CD4-positive, alpha-beta T cell treated with Interleukin-4 for 1 hour (primary cell): ENCODE measurements at places on chromosomes 3 and 15.

DNA sequence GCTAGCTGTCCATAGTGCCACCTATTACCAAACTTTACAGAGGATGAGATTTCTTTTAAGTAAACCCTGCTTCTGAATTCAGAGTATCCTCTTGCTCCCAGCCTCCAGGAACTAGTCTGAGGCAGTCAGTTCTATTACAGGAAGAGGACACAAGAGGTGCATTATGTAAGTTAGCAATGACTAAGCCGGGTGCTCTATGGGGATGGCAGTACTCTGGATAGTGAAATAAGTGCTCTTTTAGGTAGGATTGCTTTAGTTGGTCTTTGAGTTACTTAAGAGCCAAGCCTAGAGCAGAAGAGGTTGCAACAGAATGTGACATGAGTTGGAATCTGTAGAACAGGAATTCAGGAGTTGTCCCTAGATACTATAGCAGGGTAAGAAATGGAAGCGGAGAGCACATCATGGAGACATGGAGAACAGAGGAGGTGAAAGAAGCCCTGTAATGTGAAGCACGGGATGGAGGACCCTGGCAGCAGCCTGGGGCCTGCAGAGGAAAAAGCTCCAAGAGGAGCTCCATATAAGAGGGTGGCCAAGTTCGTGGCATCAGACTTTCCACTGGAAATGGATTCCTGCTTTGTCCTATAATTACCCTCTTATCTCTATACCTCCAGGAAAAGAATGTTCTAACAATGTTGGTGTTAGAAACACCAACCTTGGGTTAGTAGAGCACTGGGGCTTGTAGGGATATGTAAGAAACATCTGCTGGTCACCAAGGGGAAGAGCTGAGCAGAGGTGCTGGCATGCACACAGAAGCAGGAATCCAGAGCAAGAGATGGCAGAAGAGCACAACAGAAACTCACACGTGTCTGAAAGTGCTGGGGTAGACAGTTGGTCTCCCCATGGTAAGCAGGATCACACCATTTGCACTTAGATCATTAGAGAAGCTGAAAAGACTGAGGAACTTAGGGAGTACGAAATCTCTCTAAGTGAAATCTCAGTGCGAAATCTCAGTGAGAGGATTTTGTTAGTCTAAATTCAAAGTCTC is 851.1 kb downstream of the FHIT start:
- no peak for DNase-seq

GRCh38 chr3:152208439-152208838 is 60.3 kb upstream of the MBNL1 start:
- no peak for DNase-seq

DNA sequence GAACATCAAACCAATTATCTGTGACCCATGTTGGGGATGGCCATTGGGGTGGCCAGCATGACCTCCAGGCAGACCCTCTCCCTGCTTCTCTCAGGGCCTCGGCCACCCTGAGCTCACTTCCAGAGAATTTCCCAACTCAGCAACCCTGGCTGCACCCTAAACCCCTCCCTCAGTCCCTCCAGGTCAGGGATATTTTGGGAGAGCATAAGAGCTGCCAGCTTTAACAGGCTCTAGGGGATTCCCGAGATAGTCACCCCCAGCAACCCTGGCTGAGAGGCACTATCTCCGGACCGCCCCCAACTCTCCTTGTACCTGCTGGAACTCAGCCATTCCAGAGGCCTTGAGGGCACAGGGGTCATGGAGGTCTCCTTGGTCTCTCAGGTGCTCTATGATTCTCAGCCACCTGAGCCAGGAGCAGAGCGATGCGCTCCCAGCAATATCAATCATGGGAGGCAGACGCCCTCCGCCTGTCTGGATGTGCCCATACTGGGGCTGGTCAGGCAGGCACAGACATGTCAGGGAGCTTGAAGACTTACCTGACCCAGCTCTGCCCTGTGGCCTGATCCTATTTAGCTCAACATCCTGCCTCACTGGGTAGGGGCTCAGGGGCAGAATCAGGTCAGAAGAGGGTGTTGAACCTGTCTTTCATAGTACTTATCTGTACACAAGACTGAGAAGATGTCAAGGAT is 34.9 kb upstream of the CILP start:
- DNase-seq = no peak

- DNase-seq = no peak
Observed at GRCh38 chr15:60679256-60679655, 200.3 kb upstream of the ICE2 start.

DNA sequence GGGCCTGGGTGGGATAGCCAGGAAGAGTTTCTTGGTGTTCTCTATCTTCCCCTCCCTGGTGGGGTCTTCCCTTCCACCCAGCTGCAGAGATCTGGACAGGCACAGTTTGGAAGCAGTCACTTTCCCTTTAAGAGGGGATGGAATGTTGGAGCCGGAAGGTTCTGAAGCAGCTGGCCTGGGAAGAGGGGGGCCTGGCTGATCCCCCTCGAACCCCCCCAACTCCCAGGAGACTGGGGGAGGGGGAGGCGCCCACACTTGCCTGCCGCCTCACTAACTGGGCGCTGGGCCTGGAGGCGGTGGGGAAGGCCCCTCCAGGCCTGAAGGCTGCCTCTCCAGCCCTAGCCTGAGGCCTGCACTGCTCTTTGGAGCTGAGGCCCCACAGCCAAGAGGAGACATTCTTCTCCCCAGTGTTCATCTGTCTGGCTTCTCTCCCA is 1.4 kb downstream of the DVL3 start:
- DNase-seq = no peak

GRCh38 chr3:169227911-169228310 is 435.6 kb downstream of the MECOM start:
- peak; percentile 1 for DNase-seq
